ENCODE measurements at places on chromosomes 2 and 18.

GRCh38 chr2:215760557-215760956 lies 252.8 kb downstream of the MREG start:
- no peak for DNase-seq

GRCh38 chr2:45432406-45432805 lies 178.7 kb downstream of the SRBD1 start:
- DNase-seq = no peak

- DNase-seq = no peak
Observed at GRCh38 chr18:75801178-75801577, 373.7 kb upstream of the SMIM21 start.

- no peak for DNase-seq
Observed at GRCh38 chr18:75752740-75753263, 325.3 kb upstream of the SMIM21 start.

- DNase-seq = no peak
Observed at GRCh38 chr2:218832520-218832919, 917 bp upstream of the PRKAG3 start.

- no peak for DNase-seq
Observed at GRCh38 chr2:168552450-168552856, 96.4 kb downstream of the CERS6 start.

DNA sequence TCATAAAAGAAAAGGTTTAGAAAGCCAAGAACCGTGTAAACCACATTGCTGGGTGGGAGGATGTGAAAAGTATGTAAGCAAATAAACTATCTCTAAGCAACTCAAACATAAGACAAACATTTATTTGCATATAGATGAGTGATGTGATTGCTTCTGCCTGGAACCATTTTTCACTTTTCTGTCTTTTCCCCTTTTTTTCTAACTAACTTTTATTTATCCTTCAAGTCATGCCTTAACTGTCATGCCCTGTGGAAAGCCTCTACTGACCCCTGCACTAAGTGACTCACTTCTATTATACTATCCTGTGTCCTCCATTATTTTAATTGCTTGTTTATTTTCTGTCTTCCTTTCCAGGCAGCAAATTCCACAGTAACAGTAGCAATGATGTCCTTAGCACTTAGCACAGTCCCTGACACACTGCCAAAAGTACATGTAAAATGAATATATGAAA lies 87.5 kb upstream of the CTAGE1 start:
- no peak for DNase-seq

- peak; percentile 61 for DNase-seq
Observed at GRCh38 chr2:27016801-27017325, 15.9 kb upstream of the TMEM214 start.

DNA sequence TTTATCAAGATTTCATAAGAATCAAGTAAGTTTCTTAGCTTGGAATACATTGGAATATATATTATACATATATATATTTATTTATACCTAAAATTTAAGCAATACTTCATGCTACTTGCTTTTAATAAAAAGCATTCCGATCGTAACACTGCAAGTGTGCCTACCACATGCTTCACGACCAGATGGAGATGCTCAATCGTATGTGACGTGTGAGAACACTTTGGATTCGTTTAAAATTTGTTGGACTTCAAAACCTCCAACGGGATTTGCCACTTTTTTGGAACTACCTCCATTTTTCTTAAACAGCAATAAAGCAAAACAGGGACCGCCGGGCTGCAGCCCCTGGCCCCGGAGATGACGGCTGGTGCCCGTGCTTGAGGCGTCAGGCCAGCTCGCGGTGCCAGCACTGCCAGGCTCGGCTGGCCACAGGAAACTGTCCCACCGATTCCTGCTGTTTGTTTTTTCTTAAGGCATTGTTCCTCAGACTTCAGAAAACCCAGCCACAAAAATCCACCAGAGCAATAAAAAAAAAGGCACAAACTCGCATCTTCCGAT lies 204.1 kb downstream of the TWIST2 start:
- no peak for DNase-seq

DNA sequence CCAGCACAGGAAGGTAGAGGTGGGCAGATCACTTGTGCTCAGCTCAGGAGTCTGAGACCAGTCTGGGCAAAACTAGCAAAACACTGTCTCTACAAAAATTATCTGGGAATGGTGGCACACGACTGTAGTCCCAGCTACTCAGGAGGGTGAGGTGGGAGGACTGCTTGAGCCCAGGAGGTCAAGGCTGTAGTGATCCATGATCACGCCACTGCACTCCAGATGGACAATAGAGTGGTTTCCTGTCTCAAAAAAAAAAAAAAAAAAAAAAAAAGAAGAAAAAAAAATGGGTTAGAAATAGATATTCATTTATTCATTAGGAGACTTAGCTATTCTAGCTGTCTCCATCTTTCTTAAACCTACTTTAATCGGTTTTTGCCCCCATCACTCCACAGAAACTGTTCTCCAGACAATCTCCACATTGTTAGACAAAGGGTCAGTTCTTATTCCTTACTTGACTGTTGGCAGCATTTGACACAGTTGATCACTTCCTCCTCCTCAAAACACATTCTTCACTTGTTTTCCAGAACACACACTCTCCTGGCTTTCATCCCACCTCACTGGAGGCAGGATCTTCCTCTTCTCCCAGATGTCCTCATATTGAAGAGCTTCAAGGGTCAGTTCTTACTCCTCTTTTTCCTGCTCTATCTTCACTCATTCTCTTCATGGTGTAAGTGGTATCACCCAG lies 103.1 kb downstream of the DTNB start:
- no peak for DNase-seq

DNA sequence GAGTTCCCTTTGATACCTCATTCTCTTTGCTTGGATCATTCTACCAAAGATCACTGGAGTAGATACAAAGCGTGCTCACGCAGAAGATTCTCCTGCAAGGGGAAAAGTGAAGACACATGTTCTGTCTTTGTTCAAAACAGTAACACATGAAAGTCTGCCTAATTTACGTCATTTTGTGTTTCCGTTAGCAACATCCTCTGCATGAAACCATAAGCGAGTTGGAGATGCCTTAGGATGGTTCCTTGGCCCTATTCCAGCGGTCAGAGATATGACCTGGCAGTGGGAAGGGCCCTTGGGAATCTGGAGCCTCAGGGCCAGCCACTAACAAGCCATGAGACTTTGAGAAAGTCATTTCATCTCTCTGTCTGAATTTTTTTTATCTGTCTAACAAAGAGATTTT lies 180.9 kb upstream of the TWIST2 start:
- DNase-seq = no peak

GRCh38 chr2:9096761-9097160 lies 93.3 kb upstream of the MBOAT2 start:
- no peak for DNase-seq

DNA sequence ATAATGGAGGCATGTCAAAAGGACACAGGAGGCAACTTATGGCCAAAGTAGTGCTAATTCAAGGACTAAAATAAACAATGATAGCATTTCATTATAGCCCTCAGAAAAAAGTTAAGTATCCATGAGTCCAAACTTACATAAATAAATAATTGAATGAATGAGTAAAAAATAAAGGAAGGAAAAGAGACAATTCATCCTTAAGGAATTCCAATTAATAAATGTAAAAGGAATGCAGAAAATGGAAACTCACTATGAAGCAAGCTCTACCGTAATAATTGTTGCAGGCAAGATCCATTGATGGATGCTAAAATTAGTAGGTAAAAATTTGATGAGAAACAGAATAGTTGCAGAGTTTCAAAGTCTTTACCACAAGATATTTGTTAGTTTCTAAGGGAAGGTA lies 88.2 kb upstream of the RAPGEF4 start:
- DNase-seq = no peak

- DNase-seq = no peak
Observed at GRCh38 chr18:50632895-50633515, 73.1 kb downstream of the MAPK4 start.

GRCh38 chr18:45102863-45103262 lies 422.2 kb downstream of the SETBP1 start:
- DNase-seq = no peak

- no peak for DNase-seq
Observed at GRCh38 chr18:73118121-73118816, 250.5 kb upstream of the NETO1 start.

DNA sequence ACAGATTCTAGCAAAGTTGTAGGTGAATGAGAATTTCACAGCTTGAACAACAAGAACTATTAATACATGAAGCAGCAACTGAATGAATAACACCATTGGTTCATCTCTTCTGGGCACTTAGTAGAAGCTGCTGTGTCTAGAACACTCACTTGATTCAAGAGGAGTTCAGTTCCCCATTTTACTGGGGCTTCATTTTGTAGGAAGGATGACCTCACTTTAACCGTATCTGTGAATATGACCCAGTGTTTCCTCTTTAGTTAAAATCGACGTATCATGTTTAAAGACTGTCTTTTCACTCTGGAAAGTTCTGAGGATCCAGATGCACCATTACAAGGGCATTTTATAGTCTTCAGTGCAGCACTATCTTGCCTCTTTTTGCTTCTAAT lies 47.8 kb downstream of the LRRTM1 start:
- no peak for DNase-seq

- DNase-seq = no peak
Observed at GRCh38 chr2:232319067-232319802, 59.3 kb upstream of the ALPP start.

DNA sequence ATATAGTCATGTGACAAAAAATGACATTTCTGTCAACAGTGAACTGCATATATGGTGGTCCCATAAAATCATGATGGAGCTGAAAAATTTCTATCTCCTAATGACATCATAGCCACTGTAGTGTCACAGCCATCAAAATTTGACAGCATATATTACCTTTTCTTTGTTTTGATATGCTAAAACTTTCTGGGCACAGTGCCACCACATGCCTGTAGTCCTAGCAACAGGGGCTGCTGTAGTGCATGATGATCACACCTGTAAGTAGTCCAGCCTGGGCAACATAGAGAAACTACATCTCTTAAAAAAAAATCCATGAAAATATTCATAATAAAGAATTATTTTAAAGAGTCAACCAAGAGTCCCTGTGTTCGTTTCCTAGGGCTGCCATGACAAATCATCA lies 155.5 kb upstream of the SERTAD2 start:
- DNase-seq = no peak

GRCh38 chr2:156756516-156756915 lies 320.3 kb downstream of the GPD2 start:
- no peak for DNase-seq

- no peak for DNase-seq
Observed at GRCh38 chr18:778194-778927, 33.7 kb downstream of the YES1 start.

DNA sequence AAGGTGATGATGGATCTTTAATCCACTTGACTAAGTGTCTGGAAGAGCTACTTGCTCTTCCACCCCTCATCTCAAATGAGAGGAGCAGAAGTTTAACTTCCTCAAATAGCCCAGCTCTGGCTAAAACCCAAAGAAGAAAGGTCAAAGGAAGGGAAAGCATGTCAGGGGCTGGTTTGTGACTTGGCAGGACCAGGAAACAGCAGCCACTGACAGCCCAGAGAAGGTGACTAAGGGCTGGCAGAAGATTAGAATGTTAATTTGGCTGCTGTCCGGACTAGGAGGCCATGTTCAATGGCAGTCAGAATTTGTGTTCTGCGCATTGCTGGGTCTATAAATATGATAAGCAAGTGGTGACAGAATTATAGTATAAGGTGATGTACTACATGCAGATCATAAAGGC lies 386.2 kb downstream of the SETBP1 start:
- no peak for DNase-seq

DNA sequence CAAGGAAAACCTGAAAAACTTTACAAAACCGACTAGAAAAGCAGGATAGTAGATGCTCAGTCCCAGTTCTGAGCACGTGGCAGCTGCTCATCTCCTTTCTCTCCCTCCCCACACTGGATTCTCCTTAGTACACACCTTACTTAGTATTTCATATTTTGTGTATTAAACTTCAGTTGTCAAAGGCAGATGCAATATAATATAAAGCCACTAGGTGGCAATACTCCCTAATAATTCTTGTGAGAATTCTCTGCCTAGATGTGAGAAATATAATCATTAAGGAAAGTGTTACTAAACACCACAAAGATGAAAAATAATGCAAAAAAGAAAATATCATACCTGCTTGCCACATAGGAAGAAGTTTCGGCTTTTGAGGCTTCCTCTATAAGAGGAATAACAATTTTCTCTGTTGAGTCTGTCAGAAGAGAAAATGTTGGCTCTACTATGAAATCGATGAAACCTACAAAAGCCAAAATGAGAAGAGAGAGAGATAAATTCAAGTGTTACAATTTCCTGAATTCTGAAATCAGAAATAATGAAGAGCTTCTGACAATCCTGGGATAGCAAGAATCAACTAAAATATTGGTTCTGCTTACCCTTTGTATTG lies 200.6 kb downstream of the PPP1R1C start:
- DNase-seq = no peak

- DNase-seq = no peak
Observed at GRCh38 chr2:11789243-11789642, 42.8 kb downstream of the LPIN1 start.

DNA sequence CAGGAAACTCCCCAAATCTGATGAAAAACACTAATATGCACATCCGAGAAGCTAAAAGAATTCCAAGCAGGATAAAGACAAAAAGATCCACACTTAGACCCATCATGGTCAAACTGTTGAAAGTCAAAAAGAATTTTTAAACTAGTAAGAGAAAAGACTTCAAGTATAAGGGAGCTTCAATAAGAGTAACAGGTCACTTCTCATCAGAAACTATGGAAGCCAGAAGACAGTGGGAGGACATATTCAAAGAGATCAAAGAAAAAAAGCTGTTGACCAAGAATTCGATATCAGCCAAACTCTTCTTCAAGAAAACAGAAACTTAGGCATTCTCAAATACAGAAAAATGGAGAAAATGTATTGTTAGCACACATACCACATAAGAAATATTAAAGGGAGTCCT lies 50.4 kb downstream of the ZC3H8 start:
- DNase-seq = no peak

- DNase-seq = no peak
Observed at GRCh38 chr2:3115301-3116042, 262.1 kb downstream of the EIPR1 start.

DNA sequence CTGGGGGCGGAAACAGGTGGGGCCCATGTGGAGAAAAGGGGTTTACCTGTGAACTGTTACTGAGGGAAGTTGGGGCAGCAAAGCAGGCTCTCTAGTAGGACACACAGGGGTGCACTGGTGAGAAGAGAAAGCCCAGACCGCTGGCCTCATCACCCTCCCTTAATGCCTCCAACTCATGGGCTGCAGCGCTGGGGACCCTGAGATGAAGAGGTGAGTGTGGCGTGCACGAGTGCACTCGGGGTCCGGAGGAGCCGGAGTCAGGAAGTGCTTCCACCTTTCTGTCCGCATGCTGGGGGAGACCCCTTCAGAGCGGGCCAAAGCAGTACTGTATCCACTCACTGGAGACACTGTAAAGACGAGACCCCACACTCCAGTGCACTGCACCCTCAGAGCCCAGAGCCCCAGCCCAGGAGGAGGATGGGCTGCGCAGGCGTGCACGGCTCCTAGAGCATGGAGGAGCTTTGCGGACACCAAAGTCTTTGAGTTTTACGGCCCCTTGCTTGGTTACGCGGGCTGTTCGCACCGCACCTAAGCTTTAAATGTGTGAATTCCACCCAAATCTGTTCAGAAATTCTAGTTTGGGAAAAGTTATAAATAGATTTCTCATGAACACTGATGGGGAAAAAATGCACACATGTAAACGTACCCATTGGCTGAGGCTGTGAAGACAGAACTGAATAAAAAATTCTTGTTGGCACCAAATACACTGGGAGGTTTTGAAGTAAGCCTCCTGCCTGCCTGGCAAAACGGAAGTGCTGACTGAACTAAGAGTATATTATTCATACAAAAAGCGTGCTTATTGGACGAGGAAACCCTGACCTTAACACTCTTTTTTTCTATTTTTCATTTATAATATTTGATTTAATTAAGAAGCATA lies 45.4 kb upstream of the PPP4R1 start:
- DNase-seq = no peak

GRCh38 chr18:66005831-66006588 lies 255.2 kb downstream of the CDH7 start:
- DNase-seq = no peak

- no peak for DNase-seq
Observed at GRCh38 chr2:237235383-237236095, 149.8 kb downstream of the COPS8 start.

Measured in stimulated activated CD4-positive, alpha-beta T cell treated with anti-CD3 and anti-CD28 coated beads, Interleukin-2, amount 100 ng/mL, for 24 hours (primary cell).